ENCODE measurements at places on chromosomes 2 and 18.

- DNase-seq: no peak
These were observed 673.2 kb downstream of the TMEM182 start for GRCh38 chr2:103435010-103435409.

GRCh38 chr2:60830991-60831390, 50.4 kb upstream of the REL start:
- no peak for DNase-seq

GRCh38 chr2:118371515-118371914, 283.2 kb downstream of the INSIG2 start:
- DNase-seq: no peak

- DNase-seq: no peak
These were observed 1374.9 kb upstream of the CELF4 start for GRCh38 chr18:38940475-38940862.

GRCh38 chr2:46448641-46449040, 30.7 kb upstream of the TMEM247 start:
- DNase-seq: no peak

GRCh38 chr2:100241236-100241635, 81.1 kb downstream of the LONRF2 start:
- DNase-seq: no peak

DNA sequence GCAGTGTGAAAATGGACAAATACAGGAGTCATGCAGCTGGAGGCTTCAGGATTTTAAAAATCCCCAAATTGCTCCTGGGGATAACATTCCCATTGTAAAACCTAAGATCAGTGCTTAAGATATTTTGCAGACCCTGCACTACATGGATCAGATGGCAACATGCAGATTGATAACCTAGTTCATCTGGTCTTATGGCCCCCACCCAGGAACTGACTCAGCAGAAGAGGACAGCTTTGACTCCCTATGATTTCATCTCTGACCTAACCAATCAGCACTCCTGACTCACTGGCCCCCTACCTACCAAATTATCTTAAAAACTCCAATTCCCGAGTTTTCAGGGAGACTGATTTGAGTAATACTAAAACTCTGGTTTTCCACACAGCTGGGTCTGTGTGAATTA, 20.0 kb downstream of the SRBD1 start:
- no peak for DNase-seq

GRCh38 chr2:46164529-46165301, 132.5 kb upstream of the EPAS1 start:
- no peak for DNase-seq

DNA sequence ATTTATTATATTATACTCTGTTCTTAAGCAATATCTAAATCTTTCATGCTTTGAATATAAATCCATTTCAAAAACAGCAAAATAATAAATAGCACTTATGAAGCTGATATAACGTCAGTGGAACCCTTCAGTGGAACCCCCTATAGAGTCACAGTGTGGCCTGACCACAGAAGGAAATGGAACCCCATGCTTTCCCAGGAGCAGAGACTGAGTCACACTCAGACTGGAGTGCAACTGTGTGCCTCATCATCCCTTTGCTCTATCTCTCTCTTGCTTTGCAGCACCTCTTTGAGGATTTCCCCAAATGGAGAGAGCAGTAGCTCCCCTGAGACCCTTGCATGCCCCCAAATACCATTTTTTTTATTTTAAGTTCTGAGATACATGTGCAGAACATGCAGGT, 13.1 kb downstream of the NXPH2 start:
- no peak for DNase-seq

GRCh38 chr18:9181275-9181674, 44.7 kb downstream of the ANKRD12 start:
- DNase-seq: no peak

DNA sequence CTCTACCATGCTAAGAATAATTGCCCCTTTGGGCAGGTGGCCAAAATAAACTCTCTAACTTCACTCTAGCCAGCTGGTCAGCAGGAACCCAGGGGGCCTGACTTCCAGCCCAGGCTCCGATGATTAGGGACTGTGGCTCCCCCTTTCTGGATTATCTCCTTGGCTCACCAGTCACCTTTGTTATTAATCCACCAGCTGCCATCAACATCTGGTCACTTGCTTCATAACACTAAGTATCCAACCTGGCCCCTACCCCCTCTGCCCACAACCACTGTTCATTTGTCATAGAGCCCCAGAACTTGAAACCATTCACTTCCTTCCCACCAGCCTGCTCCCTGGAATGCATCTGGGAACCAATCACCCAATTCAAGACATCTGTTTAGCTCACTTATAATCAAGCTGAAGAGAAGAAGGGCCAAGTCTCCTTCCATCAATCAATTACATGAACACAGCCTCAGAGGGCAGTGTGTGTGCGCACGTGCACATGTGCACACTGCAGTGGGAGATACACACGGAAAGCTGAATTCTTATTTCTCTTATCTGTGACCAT, 215.1 kb downstream of the ALK start:
- no peak for DNase-seq

GRCh38 chr2:39608686-39609441, 56.9 kb upstream of the TMEM178A start:
- DNase-seq: no peak

DNA sequence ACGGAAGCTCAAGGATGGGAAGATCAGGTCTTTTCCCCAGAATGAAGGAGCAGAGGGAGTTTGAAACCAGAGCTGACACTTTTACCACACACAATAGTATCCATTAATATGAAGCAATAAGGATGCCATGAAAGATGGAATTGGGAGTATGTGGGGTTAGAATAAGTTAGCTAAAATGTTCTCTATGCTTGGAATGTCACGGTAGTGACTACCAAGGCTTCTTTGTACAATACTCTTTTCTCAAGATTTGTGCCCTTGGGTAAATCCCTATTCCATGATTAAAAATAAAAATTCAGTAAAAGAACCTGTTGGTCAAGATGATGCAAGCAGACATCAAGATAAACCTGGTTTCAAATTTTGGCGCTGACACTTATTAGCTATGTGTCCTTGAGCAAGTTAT, 75.0 kb downstream of the NRXN1 start:
- DNase-seq: no peak

- no peak for DNase-seq
These were observed 57.8 kb downstream of the AFTPH start for GRCh38 chr2:64581777-64582539.

- no peak for DNase-seq
These were observed 43.1 kb upstream of the PTH2R start for GRCh38 chr2:208363485-208363884.

DNA sequence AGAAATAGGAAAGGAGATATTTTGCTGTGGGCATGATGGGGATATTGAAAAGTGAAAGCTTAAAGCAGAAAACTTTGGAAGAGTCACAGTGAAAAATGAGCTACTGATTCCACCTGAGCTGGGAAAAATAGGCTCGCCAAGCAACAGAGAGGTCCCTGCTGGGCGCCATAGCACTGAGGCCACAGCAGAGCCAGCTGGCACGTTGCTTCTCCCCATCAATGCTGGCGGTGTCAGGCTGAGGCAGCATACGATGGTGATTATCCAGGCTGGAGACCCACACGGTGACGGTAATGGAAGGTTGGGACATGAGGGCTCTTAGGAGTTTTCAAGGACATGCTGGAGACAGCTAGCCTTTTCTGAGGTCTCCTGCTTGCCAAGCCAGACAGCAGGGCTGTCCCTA, 25.8 kb upstream of the DTNB start:
- no peak for DNase-seq

DNA sequence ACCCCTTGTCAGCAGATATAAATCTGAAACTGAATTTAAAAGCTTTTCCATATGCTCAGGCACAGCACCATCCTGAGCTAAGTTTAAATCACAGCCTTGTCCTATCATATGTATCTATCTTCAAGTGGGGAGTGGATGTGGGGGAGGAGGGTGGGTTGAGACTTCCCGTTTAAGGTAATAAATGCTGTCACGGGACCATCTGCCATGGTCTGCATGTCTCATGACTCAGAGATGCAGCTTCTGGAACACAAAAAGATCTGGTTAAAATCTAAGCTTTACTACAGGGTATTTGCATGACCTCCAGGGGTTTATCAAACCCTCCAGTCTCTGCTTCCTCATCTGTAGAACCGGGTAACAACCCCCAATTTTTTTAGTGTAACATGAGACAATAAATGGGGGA, 377.7 kb upstream of the ST6GAL2 start:
- DNase-seq: no peak

- DNase-seq: no peak
These were observed 172.0 kb upstream of the GALNT5 start for GRCh38 chr2:157085522-157085921.

DNA sequence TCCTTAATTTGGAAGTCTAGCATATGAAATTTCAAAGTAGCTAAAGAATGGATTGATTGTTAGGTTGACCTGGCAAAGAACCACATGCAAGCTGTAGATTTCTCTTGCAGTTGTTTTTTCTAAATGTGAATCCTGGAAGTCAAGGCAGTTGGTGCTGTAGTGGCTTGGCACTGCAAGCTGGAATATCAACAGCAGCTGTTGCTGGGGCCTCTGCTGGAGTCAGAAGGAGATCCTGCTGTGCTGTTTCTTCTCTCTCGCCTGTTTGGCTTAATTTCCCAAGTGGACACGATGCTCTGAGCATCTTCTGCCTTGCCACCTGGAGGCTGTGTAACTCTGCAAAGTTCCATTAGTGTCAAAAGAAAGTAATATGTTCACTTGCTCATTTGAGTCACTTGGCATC, 12.6 kb downstream of the PIK3C3 start:
- DNase-seq: no peak

GRCh38 chr18:66734451-66734850, 130.6 kb upstream of the CDH19 start:
- no peak for DNase-seq

- DNase-seq: no peak
These were observed 193.8 kb downstream of the RBM43 start for GRCh38 chr2:151067658-151068369.

- no peak for DNase-seq
These were observed 39.4 kb downstream of the MYT1L start for GRCh38 chr2:2291500-2292260.

DNA sequence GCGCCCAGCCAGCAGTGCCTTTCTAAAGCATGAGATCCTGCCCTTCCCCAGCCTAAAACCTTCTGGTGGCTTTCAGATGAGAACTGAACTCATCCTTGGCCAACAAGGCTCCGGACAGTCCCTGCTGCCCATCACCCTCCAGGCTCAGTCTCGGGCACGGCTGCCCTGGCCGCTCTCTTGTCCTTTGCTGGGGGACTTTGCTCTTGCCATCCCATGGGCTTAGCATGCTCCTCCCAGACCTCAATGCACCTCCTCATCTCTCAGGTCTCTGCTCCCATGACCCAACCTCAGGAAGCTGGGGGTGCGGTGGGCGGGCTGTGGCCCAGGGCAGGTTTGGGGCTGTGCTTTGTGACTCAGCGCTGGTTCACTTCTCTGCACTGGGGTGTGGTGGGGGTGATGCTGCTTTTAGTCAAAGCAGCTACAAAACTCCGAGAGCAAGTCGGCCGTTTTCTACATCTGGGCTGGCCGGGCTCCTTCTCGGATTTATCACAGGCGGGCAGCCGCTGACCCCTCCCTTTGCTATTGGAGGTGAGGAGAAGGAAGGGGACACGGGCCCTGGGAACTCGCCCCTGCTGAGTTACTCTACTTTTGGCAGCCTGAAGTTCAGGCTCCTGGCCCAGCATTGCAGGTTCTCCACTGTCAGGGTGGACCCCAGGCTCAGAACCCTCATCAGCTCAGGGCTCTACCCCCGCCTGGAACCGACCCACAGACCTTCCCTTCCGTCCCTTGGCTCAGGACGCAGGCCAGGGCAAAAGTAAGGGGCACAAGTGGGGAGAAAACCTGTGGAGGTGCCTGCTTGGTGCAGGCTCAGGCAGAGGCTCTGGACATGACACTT, 90.6 kb upstream of the TAF1B start:
- peak; percentile 68 for DNase-seq

- no peak for DNase-seq
These were observed 19.7 kb upstream of the ARHGAP25 start for GRCh38 chr2:68714866-68715265.

- DNase-seq: no peak
These were observed 126.3 kb downstream of the IRS1 start for GRCh38 chr2:226673314-226673723.

DNA sequence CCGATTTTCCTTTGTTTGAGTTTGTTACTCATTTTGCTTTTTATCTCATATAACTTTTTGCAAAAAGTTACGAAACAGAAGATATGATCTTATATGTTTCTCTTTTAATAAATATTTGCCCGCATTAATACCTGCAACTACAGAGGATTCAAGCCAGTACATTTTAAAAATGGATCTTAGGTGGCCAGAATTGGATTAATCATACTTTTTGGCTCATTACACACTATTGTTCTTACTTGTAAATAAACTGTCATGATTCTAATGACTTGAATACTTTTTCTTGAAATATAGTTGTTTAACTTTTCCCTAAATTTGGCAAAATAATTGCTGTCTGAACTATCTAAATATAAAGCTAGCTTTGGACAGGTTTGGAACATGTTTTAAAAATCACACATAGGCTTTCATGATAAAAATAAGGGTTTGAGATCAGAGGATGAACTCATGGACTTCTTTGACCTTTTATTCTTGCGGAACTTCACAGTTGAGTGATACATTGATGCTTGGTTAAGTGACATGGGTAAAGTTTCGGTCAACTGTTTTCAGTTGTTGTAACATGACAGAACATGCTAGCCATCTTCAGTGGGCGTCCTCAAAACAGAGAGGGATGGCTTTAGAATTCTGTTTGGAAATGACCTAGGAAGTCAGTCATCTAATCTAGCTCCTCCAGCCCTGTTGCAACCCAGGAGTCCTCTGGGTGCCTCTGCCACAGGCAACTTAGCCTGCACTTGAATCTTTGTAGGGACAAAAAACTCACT, 44.5 kb downstream of the LTBP1 start:
- DNase-seq: no peak

- no peak for DNase-seq
These were observed 665.3 kb downstream of the STK39 start for GRCh38 chr2:167581961-167582574.

DNA sequence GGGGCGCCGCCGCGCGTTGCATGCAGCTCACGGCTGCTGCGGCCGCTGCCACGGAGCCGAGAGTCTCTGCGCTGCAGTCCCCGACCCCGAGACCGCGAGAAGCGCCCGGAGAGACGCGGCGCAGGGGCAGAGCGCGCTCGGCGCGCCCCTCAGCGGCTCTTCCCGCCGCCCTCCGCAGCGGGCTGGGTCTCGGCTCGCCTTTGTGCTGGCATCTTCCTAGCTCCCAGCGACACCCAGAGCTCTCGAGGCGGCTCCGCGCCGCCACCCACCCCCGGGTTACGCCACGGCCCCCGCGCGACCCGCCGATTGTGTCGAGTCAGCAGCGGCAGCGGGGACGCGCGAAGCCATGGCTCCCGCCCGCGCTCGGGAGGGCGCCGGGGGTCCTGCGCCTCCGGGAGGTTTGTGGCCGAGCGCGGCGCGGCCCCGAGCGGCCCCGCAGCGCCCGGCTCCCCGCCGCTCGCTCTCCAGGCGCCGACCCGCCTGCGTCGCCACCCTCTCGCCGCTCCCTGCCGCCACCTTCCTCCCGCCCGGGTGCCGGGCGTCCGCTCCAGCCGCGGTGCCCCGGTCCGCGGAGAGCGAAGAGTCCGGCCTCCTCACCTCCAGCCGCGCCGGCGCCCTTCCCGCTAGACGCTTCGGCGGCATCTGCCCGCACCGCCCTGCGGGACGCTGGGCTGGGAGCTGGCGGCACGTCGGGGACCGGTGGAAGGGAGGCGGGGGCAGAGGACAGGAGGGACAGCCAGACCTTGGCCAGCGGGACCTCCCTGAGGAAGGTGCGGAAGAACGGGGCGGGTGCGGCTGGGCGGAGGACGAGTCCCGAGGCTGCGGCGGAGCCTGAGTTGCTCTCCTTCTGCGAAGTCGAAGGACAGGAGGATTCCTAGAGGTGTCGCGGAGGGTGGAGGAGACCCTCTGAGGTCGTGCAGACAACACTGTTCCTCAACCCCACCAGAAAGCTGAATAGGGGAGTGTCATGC, 46.3 kb upstream of the CCDC150 start:
- DNase-seq: no peak

- no peak for DNase-seq
These were observed 167.2 kb downstream of the NUP35 start for GRCh38 chr2:183291436-183291835.

Data from effector memory CD8-positive, alpha-beta T cell (primary cell).